ENCODE measurements at places on chromosomes 1 and 21.
A peak's percentile ranks its signal among the peaks of the same experiment; 100 is the strongest.

- no peak for DNase-seq
Measured at GRCh38 chr1:3011631-3012455, 9.4 kb upstream of the ACTRT2 start.

GRCh38 chr1:150479927-150480352 is 7.3 kb upstream of the TARS2 start:
- no peak for DNase-seq

- peak; percentile 78 for DNase-seq
Measured at GRCh38 chr1:161766102-161766981, at the start of gene ATF6. Gene ATF6, plus strand, starts transcription at chr1:161766320. Its CDS starts 41 bp downstream, at chr1:161766361.

DNA sequence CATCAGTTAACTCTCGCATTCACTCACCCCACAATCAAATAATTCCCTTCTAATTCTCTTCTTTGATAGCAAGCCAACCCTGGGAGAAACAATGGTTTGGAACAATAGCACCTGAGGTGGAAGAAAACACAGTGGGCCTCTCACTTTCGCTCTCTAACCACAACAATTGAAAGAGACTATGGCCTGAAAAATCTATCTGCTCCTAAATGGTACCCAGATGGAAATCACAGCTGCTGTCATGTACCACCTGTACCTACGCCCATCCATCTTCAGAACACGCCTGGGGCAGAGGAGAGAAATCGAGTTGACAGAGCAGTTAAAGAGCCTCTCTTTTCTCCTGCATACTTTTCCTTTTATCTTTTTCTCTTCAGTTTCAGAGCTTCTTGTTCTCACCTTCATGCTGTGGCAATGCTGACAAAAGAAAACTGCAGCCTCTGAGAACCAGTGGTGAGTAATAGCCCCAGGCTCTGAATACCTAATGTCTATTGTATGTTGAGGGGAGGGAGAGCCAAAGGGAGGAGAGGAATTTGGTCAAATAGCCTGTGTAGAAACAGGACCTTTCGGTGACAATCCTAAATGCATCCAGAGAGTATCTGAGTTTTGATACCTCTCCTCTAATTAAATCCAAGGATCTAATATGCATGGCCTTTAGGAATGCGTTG is 57.7 kb downstream of the ZC3H11B start:
- DNase-seq: peak; percentile 12

GRCh38 chr1:113534875-113535274 is 144.6 kb downstream of the MAGI3 start:
- DNase-seq: no peak

- no peak for DNase-seq
Measured at GRCh38 chr1:76854255-76854654, 13.0 kb upstream of the ST6GALNAC5 start.

- DNase-seq: no peak
Measured at GRCh38 chr1:196142111-196142640, 466.1 kb downstream of the KCNT2 start.

GRCh38 chr1:62229932-62230331 is 35.3 kb downstream of the L1TD1 start:
- no peak for DNase-seq

DNA sequence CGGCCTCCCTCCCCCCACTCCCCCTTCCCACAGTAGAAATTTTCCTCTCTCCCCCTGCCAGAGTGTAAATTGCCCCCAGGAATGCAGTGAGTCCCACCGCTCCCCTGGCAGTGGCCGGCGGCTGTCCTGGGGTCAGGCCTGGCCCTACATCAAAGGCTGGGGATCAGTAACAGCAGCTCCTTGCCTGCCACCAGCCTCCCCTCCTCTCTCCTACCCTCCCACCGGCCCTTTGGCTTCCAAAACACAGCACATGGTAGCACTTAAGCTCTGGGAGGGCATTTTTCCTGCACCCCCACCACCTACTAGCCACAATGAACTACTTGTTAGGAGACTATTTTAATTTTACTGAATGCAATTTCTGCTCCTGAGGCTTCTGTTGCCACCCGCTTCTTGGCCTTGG is 9.0 kb upstream of the COL8A2 start:
- no peak for DNase-seq

DNA sequence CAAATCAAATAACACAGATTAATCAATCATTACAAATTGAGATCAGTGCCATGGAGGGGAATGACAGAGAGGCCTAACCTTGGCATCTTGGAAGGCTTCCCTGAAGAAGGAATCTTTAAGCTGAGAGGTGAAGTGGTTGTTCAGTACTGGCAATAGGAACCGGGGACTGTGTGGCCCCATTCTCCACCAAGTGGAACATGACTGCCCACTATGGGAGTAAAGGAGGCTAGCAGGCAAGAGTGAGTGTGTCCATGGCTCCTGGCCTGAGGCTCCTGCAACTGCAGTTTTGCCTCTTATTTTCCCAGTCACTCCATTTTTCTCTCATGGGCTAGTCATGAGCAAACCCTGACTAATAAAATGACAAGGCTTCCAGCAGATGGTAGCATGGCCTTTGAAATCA is 112.2 kb upstream of the GJB5 start:
- DNase-seq: no peak

DNA sequence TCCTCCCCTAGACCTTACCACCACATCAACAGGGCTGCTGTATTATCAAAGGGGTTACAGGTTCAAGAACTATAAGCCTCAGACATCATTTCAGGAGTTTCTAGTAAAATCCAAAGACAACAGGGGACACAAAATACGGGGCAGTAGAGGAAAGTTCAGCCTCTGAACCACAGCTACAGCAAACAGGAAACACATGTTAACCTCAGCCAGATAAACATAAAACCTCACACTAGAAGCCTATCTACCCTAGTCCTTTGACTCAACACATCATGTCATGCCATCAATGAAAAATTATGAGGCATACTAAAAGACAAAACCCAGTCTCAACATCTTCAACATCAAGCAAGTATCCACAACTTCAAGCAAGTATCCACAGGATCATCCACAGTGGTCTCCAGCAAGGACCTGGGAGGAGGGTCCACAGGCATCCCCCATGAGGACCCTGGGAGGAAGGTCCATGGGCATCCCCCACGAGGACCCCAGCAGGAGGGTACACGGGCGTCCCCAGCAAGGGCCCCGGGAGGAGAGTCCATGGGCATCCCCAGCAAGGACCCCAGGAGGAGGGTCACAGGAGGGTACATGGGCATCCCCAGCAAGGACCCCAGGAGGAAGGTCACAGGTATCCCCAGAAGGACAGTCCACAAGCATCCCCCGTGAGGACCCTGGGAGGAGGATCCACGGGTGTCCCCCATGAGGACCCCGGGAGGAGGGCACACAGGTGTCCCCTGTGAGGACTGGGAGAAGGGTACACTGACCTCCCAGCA is 440.0 kb downstream of the MATN1 start:
- DNase-seq: no peak

DNA sequence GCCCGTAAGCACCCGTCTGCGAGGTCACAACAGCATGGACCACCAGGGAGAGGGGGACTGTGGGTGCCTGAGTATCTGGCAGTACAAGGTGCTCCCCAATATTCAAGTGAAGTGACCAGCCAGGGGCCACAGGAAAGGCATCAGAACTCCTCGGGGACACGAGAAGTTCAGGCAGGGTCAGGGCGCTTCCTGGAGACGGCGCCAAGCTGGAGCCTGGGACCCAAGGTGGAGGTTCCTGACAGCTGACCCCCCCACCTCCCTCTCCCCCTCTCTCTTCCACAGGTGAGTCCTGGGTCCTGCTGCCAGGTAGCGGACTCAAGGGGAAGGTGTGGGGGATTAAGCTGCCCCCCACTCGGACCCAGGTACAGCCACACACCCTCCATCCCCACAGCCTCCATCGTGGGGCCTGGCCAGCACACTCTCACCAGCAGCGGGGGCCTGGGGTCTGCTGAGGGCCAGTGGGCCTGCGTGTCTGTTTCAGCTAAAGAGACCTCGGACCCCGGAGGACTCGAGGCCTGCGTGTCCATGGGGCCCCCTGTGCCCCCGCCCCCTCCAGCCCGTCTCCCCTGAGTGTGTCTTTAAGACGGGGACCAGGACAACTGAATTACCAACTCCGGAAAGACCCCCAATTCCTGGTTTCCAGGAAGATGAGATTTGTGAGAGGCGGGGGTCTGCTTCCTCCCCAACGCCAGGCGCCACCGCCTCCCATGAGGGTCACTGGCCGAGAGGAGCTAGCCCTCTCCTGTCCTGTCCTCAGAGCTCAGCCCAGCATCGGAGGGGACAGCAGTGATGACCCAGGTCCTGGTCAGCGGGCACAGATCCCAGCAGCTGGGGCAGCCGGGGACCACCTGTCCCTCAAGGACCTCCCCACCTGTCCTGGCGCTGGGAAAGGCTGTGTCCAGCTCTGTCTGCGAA is 6.2 kb downstream of the TNFRSF18 start:
- no peak for DNase-seq

- DNase-seq: peak; percentile 31
Measured at GRCh38 chr1:44924835-44925464, 61.4 kb downstream of the EIF2B3 start.

DNA sequence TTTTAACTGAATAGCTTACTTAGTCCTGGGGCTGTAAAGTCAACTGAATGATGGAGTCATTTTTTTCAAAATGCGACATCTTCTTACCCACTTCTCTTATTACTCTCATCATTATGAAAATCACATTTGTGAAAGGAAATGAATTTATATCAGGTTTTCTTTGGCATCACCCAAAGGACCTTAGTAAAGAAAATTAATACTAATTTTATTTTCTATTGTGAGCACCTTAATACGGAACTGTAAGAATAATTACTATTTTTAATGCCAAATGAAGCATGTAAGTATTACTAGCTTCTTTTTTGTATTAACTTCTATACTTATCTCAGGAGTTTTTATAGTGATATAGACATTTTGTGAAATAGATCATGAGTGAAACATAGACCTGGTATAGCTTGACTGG is 30.9 kb downstream of the PTPRC start:
- DNase-seq: no peak

GRCh38 chr21:31886915-31887314 is 14.1 kb downstream of the HUNK start:
- no peak for DNase-seq

GRCh38 chr1:204560590-204561150 is 44.5 kb downstream of the MDM4 start:
- peak; percentile 75 for DNase-seq

- DNase-seq: peak; percentile 63
Measured at GRCh38 chr21:36807422-36807928, 108.6 kb downstream of the SIM2 start.

DNA sequence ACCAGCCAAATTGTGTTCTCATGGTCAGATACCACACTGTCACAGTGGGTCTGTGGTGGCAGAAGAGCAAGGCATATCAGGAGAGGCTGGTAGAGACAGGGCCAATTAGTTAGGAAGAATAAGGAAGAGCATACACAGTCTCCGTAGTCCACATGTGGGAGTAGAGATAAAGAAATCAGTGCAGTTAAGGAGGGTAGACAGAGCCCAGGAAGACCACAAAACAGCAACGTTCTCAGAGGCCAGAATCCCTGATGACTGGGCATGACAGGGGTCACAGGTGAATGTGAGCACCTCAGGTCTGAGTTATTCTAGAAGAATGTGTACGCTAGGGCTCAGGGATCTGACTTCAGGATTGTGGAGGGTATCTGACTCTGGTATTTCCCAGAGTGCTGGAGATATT is 31.7 kb downstream of the CD48 start:
- no peak for DNase-seq

GRCh38 chr1:221776495-221777301 is 34.8 kb upstream of the DUSP10 start:
- DNase-seq: no peak

DNA sequence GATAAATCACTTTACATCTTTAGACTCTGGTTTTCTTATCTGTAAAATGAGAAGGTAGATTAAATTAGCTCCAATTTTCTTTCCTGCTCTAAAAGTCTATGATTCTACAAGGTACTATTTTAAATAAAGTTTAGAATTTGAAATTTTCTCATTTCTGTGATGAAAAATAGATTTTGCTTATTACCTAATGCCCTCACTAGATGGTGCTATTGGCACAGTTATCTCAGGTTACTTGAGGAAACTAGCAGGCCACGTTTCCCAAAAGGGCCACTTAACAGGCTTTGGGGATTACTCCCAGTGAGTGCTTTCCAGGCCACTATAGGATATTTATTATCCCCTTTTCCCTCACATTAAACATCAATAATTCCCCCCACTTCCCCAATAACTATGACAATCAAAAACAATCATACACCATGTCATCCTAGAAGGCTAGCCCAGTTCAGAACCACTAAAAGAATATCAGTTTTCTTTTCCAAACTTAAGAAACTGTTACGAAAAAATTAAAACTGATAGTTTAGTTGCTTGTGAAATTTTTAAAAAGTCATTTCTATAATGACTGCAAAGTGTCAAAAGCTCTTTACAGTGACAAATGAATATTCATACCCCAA is 30.6 kb downstream of the OMA1 start:
- DNase-seq: peak; percentile 39

DNA sequence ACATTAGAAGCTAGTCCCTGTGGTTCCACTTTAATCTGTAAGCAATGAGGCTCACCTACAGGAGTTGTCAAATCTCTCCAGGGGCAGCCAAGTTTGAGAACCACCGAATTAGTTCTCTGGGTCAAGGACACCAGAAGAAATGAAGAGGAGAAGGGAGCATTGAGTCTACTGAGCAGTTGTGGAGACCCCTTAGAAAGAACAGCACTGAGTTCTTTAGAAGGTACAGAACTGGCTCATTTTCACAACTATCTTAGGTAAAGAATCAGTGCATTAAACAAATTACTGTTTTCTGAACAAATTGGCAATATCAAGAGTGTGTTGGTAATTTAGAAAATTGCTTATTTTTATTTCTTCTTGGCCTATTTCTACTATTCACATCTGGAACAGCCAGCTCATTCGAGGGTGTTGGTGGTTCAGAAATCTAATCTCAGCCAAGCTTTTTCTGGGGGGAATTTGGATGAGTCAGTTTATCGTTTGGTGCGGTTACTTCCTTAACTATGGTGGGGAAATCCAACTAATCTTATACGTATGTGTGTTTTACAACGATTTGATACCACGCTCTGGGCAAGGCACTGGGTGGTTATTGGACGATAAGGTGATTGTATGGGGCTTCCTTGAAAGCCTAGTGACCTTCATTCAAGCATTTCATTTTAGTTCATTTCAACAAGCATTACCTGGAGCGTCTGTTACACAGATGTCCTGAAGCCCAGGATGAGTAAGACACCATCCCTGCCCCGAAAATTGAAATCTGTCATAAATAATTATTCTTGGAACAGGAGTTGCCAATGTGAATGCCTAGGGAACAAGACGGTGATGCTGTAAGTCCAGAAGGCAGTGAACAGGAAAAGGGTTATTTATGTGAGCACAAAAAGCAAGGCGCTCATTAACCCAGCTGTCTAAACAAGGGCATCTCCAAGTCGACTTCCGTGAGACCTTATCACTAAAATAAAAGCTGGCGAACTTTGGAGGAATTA is 52.0 kb upstream of the TMPRSS2 start:
- DNase-seq: no peak

DNA sequence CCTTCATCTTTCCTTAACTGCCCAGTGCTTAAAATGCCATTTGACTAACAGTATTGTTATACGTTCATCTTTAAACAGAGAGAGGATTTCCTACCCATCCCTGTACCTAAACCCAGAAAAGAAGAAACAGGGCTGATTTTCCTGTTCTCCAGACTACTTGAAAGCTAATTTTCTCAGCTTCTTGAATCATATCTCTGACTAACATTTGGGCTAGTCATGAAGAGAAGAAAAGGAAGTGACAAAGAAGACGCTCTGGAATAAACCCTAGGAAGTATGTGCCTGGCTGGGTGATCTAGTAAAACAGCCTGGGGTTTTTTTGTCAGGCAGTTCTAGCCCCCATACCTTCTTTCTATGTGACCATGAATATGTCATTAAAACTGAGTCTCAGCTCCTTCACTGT is 44.8 kb upstream of the SGIP1 start:
- DNase-seq: no peak

- no peak for DNase-seq
Measured at GRCh38 chr1:226425431-226426031, 17.6 kb upstream of the PARP1 start.

- no peak for DNase-seq
Measured at GRCh38 chr1:109470245-109470644, 3.9 kb downstream of the SYPL2 start.

Measured in kidney glomerular epithelial cell (primary cell).